Muscle of back (tissue), 13 donors: ENCODE measurements at places on chromosomes 7 and 10. TPM values are rescaled to one million over a fixed set of nuclear protein-coding genes. Genes with fewer than 3 reads are reported as not detected.

DNA sequence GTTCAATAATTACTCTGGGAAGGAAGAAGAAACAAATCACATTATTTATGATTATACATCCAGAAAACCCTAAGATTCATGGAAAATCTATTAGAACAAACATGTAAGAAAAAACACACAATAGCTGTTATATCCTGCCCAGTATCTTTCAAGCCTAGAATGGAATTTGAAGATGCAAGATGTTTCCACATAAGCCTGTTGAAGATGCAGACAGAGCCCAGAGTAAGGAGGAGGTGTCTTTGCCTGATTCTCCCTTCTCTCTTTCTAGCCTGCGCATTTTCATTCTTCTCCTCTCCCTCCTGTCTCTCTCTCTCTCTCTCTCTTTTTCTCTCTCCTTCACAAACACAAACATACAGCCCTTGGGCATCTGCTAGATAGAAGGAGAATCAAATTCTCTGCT, 170.1 kb upstream of the INHBA start:
- no peak for DNase-seq

- DNase-seq, result peak; percentile 22
Measured at GRCh38 chr10:129810-130209, 5.4 kb upstream of the ZMYND11 start.

- DNase-seq, result no peak
Measured at GRCh38 chr7:149007611-149008010, 20.7 kb downstream of the PDIA4 start.

- DNase-seq, result no peak
Measured at GRCh38 chr7:54933643-54934042, 85.2 kb upstream of the EGFR start.

DNA sequence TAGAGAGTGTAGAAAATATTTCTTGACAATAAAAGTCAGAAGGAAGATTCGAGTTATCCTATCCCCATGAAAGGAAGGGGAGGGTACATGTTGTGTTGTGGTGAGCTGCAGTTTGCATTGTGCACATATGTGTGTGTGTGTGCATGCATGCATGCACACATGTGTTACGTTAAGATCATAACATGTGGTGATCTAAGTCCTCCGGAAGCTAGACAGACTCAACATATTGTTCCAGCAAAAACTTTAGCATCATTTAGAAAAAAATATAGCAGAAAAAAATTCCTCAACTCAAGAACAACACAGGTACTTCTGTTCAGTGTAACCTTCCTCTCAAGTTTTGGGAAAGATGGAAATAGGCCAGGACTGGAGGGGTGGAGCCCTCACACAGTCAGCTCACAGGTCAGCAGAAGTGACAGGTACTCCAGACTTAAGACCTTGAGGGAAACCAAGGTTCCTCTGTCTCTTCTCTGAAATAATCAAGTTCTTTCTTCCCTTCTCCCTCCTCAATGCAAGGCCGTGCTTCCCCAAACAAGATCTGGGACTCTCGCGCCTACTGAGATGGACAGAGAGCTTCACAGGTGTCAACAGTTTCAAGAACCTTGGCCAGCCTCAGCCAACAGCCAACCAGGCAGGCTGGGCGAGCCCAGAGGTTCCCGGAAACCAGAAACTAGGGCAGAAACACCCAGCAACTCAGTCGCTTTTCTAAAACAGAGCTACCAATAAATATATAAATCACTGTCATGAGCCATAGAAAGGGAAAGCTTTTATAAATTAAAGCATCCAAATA, 205.2 kb downstream of the FAM107B start:
- no peak for DNase-seq

DNA sequence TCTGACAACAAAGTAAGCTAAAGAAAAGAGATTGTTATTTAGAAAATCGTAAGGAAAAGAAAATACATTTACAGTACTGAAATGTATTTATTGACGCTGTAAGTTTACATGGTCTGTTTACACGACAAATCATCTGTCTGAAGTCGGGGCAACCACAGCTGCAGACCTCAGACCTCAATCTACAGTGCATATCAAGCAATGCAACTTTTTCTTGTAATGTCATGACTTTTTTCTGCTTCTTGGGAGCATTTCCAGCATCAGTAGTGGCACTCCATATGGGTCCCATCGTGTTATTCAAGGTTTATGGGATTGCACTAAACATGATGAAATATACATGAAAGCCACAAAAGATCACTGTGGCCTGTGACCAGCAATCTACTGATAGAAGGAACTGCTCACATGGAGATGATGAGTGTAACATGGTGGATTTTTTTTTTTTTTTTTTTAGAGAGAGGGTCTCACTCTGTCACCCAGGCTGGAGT, 77.1 kb downstream of the MTPN start:
- no peak for DNase-seq

GRCh38 chr10:14162061-14162460, 168.7 kb downstream of the FRMD4A start:
- no peak for DNase-seq

DNA sequence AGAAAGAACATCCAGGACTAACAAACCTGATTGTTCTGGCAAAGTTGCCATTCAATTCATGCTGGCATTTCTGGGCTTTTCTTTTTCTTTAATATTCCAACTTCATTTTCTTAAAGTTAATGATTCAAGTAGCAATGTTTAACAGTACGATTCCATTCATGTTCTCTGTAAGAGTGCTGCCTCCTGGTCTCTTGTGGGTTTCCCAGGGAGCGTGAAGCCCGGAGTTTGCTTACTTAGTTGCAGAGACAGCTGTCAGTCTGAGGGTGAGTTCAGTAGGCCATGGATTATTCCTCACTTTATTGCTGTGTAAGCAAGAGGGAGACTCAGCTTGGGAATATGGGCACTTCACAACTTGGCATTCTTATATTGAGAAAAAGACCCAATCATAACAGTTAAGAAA, 142.2 kb downstream of the TWIST1 start:
- DNase-seq, result no peak

DNA sequence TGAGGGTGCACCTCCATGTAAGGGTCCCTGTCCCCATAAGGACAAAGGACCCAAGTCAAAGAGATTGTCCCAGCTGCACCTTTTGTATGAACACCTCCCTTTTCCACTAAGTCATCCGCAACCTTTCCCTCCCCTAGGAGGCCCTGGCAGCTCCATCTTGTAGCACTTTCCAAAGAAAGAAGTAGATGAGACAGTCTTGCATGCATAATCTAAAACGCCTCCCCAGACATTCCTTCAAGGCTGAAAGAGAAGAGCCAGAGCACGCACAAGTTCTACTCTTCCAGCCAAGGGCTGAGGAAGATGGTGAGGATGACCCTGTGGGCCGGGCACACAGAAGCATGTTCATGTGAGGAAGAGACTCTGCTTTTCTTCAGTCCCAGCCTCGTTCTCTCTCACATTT, 194.4 kb downstream of the TNS3 start:
- DNase-seq, result no peak

GRCh38 chr7:155574556-155575290, 28.4 kb upstream of the CNPY1 start:
- no peak for DNase-seq

DNA sequence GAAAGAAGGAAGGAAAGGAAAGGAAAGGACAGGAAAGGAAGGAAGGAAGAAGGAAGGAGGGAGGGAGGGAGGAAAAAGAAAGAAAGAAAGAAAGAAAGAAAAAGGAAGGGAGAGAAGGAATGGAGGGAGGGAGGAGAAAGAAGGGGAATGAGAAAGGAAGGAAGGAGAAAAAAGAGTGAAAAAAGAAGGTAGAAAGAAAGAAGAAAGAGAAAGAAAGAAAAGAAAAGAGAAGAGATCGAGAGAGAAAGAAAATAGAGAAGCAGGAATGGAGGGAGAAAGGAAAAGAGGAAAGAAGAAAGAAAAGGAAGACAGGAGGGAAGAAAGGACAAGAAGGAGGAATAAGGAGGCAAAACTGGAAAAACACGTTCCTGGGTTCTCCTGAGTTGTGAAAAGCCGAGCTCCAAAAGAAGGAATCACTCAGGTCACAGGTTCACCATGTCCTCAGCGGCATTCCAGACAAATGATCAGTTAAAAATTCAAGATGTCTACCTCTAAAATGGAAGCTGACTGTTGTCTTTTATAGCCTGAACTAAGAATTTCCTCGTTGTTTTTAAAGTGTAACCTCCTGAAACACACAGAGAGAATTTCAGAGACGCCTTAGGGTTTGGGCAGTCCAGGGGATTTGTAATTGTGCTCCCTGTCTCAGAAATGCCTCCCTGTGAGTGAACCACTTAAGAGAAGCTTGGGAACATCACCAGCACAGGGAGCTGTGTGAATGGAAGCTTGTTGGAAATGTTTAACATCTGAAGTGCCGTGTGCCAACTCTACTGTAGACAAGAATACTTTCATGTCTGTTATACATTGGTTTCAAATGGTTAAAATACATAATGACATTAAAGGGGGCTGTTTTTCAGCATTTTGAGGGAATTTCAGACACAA, 80.7 kb downstream of the INHBA start:
- no peak for DNase-seq

DNA sequence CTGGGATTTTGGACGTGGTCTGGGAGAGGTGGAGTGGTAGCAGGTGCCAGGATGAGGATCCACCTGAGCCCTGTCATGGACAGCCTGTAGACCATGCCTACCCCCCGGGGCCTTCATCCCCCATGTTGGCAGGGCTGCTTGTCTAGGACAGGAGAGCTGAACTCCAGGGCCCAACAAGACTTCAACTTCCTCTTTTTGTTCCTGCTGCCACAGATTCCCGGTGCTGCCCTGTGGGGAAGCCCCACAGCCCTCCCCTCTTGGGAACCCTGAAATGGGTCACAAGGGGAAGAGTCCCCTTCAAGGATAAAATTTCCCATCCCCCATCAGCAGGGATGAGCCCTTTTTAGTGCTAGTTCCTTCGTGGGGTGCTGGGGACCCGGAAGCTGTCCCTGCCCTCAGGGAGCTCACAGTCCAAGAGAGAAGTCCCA, 1.3 kb upstream of the CUEDC2 start:
- DNase-seq, result no peak

DNA sequence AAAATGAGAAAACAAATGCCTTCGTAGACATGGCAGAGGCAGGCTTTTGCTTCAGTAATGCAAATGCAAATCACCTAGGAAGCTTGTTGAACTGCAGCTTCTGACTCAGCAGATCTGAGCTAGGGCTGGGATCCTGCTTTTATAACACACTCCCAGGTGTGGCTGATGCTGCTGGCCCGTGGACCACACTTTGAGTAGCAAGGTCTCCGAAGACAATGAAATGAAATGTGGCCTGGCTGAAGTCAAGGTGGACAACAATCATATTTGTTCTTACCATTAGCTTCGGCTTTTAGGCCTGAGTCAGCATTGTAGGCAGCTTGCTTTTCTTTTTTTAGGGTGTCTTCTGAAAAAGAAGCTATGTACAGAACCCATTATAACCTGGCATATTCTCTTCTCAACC, 26.3 kb downstream of the COL17A1 start:
- no peak for DNase-seq

DNA sequence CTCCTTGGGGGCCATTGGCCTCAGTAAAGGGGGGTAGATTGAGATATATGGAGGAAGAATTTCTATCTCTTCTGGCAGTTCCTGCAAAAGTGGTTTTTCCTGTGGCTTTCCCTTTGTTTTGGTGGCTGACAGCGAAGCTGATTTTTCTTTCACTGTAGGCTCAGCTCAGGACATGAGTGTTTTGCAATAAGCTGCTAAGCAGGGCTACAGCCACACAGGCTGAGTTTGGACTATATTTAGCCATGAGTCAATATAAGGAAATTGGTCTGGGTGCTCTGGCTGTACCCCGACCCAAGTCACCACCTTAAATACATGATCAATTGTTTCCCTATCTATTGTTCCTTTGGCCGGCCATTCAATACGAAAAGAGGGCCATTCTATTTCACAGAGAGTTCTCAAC, 212.7 kb upstream of the KCND2 start:
- no peak for DNase-seq

DNA sequence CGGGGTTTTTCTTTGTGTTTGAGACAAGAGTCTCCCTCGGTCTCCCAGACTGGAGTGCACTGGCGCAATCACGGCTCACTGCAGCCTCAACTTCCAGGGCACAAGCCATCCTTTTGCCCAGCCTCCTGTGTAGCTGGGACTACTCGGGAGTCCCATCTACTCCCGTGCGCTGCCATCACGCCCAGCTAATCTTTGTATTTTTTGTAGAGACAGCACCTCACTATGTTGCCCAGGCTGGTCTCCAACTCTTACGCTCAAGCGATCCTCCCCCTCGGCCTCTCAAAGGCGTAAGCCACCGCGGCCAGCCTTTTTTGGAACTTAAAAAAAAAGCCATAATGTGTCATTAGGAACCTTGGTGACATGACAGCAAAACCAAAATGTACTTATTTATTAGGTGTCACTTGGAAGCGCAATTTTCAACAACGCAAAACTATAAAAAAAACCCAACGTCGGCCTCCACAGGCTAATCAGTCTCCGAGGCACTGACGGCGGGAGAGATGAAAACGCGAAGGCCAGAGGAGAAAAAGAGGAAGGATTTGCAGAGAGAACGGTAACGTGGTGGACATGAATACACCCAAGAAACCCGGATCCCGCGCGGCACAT, 911 bp upstream of the HNRNPH3 start:
- no peak for DNase-seq

- no peak for DNase-seq
Measured at GRCh38 chr7:128121711-128122530, 90.7 kb upstream of the LRRC4 start.

GRCh38 chr10:124616040-124616835, 127.9 kb downstream of the FAM53B start:
- no peak for DNase-seq

DNA sequence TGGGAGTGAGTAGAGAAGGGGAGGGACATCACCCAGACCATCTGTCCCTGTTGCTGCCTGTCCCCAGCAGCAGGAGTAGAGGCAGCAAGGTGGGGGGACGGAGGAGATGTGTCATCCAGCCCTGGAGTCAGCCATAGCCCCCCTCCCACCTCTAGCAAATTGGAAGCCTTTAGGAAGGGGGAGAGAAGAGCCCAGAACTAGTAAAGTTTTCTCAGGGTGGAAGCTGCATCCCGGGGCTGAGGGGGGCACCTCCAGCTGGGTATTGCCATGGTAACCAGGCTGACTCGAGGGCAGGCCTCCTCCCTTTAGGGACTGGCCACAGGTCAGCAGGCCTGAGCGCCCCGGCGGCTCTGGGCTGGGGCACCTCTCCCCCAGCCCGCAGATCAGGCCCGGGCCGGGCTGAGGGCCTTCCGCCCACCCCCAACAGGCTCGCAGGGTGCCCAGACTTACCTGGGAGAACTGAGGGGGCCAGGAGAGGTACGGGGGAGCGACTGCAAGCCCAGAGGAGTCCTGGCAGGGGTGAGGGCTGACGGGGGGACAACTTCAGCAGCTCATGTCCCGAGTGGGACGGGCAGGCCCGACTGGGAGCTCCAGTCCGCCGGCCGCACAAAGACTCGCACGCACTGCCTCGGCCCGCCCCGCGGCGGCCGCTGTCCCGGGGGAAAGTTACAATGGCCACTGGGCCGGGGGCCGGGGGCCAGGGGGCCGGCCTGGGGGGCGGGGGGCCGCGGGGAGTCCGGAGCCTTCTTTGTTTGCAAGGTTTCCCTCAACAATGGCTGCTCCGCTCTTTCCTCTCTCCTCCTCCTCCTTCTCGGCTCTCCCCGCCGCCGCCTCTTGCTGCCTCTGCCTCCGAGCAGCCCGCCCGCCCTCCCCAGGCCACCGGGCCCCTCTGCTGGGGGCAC, 6.0 kb downstream of the LDB1 start:
- DNase-seq, result no peak

- DNase-seq, result no peak
Measured at GRCh38 chr7:53426145-53426750, 390.8 kb downstream of the POM121L12 start.

The NOBOX gene
- polyA plus RNA-seq, result 0.50 TPM

The SEMA3A gene
- 25.9 TPM for polyA plus RNA-seq

The CYP2C8 gene
- 0.17 TPM for polyA plus RNA-seq

The PLXNA4 gene
- polyA plus RNA-seq, result 5.6 TPM

The FBXL15 gene
- 3.5 TPM for polyA plus RNA-seq

The SORCS1 gene
- polyA plus RNA-seq, result 3.4 TPM

The NPVF gene
- not detected for polyA plus RNA-seq

The HOXA5 gene
- polyA plus RNA-seq, result 7.9 TPM

The NRCAM gene
- polyA plus RNA-seq, result 31.7 TPM

The AKR1C8 gene
- polyA plus RNA-seq, result not detected
